ENCODE measurements at places on chromosomes 6 and 20.

DNA sequence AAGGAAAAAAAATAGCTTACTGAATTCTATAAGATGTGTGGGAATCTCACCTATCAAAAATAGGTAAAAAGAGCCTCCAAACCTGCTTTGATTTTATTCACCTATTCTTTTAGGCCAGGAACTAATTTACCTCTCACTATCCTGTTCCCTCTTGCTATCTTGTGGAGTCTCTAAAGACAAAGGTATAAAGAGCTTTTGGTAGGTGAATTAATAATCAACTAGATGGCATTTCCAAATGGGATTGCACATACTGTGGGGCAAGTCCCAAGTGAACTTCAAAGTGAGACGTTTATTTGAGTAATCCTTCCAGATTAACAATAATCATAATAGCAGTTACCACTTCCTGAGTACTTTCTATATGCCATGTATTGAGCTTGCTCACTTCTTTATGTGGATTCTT is 2.8 kb downstream of the FAM8A1 start:
- DNase-seq = no peak

GRCh38 chr6:42740725-42741124 is 5.2 kb downstream of the TBCC start:
- DNase-seq = no peak

DNA sequence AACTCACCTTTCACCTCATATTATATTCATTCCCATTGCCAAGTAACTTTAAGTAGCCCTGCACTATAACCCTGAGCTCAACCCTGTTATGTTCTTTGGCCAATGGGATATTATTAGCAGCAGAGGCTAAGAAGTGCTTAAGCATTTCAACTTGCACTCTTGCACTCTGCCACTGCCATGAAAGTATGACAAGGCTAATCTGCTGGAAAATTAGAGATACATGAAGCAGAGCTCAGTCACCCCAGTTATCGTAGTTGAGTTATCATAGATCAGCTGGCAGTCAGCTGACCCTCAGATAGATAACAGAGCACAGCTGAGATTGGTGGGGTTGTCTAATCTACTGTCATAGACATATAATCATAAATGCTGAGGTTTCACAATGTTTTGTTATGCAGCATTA is 209.4 kb upstream of the RUNX2 start:
- DNase-seq = no peak

- no peak for DNase-seq
Measured at GRCh38 chr20:20363434-20363798, 4.5 kb upstream of the INSM1 start.

DNA sequence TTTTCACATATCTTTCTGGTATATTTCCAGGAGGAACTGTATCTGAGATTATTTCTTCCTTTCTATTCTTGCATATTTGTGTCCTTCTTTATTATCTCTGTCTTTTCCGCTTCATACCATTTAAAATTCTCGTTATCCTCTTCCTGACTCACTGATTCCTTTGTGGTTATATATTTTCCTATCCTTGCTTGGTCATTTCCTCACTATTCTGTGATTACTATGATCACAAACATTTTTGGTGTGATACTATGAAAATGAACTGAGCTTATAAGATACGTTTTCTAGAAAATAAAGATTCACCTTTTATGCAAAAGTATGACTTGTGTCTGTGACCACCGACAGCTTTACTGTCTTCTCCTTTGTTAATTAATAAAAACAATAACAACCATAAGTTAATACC is 26.5 kb upstream of the MYCT1 start:
- DNase-seq = no peak

DNA sequence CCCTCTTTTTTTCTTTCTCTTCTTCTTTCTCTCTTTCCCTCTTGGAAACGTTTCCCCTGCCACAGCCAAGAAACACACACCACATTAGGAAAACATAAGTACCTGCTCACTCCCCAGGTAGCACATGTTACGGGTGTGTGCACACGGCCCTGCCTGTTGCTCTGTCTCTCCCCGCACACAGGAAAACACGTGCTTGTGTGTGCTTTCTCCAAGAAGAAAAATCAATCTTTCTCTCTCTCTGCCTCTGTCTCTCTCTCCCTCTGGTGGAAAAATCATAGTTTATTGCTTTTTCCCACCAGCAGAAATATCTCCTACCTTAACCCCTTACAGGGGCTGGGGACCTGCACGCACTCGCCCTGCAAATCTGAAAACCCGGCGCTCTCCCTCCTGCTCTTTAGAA is 102.3 kb downstream of the EDN3 start:
- no peak for DNase-seq

DNA sequence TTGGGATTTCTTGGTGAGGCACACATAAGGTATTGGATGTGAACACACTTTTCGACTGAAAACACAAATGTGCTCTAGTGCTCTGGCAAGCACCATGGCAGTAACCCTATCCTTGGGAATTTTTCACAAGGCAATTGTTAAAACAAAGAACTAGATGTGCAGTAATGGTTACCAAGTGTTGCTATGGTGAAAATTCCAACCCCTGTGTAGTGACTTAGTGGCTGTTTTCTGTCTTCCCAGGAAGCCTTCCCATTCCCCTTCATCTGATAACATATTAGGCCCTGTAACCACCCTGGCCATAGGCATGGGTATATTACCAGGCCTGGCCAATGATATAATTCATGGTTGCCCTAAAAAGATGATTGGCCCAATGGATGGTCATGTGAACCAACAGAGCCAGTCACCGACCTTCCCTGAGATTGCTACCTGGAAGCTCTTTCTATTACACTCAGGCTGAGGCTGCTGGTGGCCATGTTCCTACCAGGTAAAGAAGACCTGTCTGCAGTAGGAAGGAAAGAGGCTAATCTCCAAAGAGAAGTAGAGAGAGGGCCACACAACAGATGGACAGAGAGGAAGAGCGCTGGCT is 4.1 kb downstream of the C20orf202 start:
- DNase-seq = no peak

DNA sequence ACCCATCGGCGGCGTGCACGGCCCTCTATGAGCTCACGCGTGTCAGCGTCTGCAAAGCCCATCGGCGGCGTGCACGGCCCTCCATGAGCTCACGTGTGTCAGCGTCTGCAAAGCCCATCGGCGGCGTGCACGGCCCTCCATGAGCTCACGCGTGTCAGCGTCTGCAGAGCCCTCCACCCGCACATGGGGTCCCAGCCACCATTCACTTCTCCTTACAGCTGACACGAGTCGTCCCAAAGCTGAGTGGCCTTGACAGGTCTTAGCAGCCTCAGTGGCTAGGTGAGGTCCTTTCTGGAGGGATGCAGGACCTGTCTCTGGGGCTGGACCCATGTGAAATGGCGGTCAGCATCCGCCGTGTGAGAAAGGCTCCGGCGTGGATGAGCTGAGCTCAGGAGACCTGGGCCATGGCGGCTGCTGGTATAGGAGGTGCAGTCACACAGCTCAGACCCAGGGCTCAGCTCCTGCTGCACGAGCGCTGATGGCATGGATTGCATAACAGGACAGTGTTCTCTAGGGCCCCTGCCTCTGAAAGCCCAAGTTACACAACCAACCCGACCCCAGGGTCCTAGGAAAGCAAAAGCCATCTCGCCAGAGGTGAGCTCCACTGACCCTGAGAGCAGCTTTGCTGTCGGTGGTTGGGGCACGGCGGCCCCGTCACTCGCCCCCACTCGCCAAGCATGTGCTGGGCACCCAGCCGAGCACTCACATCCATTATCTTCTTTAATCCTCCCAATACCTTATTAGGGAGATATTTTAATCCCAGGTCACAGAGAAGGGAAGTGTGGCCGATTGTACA is 38.9 kb downstream of the DLL1 start:
- no peak for DNase-seq

GRCh38 chr6:108737594-108738546 is 110.4 kb upstream of the ARMC2 start:
- DNase-seq = no peak

DNA sequence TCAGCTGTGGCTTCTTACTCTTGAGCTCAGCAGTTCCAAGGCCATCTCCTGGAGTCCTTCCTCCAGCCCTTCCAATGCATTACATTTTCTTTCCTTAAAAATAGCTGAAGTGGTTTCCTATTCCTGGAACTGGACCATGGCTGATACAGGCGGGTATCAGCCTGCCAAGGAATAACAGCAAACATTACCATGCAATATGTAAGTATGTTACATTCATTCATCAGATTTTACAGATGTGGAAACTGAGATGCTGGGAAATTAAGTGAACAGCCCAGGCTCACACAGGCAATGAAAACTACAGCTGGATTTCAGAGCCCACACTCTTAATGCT is 100.4 kb downstream of the NRN1 start:
- DNase-seq = no peak

DNA sequence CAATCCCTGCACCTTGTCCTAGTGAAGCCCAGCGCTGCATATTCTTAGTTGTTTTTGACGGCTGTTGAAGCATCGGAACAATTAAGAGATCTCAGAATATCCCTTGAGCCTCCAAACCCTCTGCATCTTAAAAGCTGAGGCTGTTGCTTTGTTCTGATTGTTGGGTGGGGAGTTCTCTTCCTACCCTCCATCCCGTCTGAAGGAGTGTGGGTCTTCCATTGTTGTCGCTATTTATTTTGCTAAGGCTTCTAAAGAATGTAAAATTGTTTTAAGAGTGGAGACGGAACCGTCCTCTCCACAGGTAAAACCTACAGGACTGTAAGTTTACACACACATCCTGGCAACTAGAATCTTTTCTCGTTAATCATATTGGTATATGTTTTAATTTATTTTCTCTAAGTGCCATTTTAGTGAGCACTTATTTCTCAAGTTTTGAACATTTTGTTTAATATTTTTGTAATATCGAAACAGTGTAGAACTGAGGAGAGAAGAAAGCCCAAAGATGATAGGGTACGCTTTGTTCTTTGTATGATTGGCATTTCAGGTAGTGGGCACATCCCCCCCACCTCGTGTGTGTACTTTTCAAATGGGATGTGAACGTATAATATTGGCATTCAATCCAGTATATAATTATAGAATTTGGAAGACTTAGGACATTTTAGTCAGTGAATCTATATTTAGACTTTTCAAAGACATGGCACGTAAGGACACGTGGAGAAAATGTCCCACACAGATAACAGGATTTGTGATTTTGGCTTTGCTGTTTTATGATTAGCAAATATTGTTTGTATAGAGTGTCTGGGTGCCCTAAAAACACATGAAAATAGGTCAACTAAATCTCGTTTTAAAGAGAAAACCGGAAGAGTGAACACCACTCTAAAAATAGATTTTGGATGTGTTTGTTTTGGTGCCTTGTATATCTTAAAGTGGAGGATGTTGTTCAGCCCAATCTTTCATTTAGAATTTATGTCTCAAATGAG is 1.3 kb downstream of the RNF146 start:
- no peak for DNase-seq

DNA sequence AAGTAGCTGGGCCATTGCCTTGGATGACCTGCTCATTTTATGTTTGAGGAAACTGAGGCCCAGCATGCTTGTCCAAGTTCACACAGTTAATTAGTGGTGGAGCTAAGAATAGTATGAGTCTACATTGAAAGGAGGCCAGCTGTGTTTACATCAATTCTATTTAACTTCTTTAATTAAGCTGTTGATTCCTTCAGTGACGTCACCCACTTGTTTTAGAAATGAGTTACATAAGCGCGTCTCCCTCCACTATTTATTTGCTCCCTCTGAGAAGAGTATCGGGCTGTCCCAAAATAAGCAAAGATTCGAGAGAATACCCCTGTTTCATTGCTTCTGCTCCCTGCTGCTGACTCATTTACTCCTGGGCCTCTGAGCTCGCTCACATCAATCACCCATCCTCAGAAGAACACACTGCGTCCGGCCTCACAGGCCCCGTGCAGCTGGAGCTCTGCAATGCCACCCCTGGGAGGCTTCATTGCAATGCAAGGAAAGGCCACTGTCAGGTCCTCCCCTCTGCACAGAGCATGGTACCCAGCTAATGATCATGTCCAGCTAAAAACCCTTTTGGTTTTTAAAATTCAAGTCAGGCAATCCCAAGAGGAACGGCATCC is 74.8 kb upstream of the BMP2 start:
- DNase-seq = no peak

DNA sequence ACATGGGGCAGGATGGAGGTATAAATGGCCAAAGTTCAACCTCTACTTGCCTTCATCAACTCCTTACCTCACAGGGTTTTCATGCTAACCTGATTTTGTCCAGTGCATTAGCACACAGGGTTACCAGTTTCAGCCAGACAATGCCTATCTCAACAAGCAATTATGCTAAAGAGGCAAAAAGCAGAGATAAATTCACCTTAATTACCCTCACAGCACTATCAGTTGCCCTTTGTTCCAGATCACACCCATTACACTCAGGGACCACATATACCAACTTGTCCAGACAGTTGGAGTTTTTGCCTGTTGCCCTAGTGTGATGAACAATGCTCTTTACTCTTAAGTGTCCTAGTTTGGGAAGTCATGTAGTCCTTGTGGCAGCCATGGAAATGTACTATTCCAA is 174.5 kb upstream of the MOCS1 start:
- DNase-seq = no peak

- no peak for DNase-seq
Measured at GRCh38 chr20:53901064-53901463, 169.3 kb downstream of the BCAS1 start.

DNA sequence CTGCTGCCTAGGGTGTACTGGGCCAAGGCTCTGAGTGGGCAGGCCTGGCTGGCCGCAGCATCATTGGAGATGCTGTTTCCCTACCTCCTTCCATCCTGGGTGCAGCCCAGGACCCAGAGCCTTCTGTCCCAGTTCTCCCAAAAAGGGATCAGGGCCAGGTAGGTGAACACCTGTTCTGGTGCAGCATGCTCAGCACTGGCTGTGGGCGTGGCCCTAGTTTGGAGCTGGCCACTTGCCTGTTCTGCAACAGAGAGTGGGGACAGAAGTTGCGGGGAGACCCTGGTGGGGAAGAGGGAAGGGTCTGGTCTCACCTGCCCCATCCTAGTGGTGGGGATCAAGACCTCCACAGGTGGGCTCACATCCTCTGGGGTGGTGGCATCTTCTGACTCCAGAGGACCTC is 1.4 kb upstream of the ARMC12 start:
- DNase-seq = no peak

GRCh38 chr6:105805501-105806023 is 280.6 kb upstream of the PRDM1 start:
- DNase-seq = no peak

GRCh38 chr6:159008656-159009288 is 8.8 kb upstream of the RSPH3 start:
- no peak for DNase-seq

DNA sequence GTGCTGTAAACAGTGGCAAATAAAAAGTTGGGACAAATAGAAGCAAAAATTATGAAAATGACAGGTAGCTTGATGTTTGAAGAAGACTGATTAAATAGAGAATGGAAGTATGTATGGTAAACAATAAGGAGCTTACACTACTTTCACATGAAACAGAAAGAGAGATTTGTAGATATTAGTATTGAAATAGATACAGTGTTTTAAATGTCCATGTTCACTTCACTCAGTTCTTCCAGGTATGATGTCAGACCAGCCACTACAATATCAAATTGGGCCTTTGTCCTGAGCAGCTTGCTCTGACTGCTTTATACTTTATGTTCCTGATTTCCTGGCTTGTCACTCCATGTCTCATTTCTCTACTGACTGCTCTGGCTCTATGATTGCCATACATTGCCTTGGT is 107.5 kb downstream of the CENPW start:
- DNase-seq = no peak

Data from esophagus squamous epithelium (tissue), 5 donors.